ENCODE measurements at places on chromosomes 6 and 20.
A peak's percentile ranks its signal among the peaks of the same experiment; 100 is the strongest.

DNA sequence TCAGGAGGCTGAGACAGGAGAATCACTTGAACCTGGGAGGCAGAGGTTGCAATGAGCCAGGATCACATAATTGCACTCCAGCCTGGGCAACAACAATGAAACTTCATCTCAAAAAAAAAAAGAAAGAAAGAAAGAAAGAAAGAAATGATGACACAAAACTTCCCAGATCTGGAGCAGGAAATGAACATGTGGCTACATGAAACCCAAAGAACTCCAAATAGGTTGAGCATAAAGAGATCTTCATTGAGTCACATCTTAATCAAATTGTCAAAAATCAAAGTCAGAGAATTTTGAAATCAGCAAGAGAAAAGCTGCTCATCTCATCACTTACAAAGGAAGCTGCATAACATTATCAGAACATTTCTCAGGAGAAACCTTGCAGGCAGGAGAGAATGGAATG lies 247.0 kb downstream of the IBTK start:
- no peak for DNase-seq

- DNase-seq = no peak
Observed at GRCh38 chr6:169993861-169994481, 242.5 kb downstream of the ERMARD start.

DNA sequence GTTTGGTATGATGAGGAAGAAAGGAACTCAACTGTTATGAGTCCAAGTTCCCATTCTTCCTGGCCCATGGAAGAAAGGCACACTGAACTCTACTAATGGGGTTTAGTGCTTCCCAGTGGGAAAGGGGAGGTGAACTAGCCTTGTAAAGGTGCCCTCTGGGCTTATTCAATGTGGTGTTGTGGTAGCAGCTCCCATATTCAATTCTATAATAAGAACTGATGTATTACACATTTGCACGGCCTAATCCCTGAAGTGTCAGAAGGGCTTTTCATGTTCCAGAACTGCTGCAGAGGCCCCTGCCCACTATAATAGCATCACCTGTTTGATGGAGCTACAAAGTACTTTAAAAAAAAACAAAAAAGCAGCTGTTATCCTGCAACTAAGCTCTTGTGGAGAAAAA lies 17.1 kb downstream of the PRKN start:
- no peak for DNase-seq

GRCh38 chr6:106727480-106728149 lies 98.2 kb downstream of the QRSL1 start:
- no peak for DNase-seq

DNA sequence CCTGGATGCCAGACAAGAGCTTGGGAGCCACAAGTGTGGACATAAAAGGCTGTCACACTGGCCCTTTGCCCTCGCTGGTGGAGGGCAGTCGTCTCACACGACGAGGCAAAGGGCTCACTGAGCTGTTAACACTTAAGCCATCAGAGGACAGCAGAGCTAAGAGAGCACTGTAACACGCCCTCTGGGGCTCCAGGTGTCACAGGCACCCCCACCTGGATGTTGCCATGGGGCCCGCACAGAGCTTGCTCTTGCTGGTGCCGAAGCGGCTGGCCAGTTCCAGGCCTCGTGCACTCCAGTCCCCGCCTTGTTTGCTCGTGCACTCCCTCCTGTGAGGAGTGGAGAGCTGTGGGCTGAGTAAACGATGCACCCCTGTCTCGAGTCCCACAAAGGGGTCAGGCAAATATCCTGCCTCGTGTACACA lies 37.4 kb downstream of the SLC35D3 start:
- no peak for DNase-seq

GRCh38 chr6:99432877-99433276 lies 7.8 kb upstream of the PNISR start:
- DNase-seq = no peak

DNA sequence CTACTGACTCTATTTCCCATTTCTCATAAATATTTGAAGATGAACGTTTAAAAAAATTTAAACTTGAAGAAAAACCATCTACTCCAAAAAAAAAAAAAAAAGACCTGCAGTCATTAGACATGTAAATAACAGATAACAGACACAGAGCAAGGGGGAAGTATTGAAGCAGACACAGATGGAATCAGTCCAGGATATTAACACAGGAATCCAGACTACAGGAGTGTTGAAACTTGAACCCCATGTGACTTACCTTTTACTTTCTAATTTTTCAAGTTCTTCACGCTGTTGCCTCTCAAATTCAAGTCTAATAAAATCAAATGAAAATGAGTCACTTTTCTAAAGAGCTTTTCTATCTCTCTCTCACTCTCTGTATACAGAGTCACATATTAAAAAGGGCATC lies 191.8 kb downstream of the KIF16B start:
- DNase-seq = no peak

- DNase-seq = no peak
Observed at GRCh38 chr6:39102821-39103136, 12.2 kb downstream of the SAYSD1 start.

GRCh38 chr6:89433252-89434149 lies 549 bp downstream of the ANKRD6 start:
- DNase-seq = peak; percentile 26

DNA sequence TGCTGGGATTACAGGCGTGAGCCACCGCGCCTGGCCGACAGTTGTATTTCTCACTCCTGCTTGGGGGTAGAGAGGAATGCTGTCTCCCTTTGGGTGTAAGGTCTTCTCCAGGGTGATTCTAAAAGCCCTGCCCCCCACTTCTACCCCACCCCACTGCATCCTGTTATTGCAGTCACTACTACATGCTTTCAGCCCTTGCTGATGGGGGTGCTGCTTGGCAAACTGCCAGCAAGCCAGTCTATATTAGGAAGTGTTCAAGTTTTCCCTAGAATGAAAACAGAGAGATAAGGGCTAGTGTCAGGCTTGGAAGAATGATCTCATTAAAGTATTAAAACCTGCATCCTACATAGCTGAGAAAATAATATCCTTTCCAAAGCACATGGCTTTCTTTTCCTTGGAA lies 31.3 kb downstream of the TTI1 start:
- DNase-seq = no peak

DNA sequence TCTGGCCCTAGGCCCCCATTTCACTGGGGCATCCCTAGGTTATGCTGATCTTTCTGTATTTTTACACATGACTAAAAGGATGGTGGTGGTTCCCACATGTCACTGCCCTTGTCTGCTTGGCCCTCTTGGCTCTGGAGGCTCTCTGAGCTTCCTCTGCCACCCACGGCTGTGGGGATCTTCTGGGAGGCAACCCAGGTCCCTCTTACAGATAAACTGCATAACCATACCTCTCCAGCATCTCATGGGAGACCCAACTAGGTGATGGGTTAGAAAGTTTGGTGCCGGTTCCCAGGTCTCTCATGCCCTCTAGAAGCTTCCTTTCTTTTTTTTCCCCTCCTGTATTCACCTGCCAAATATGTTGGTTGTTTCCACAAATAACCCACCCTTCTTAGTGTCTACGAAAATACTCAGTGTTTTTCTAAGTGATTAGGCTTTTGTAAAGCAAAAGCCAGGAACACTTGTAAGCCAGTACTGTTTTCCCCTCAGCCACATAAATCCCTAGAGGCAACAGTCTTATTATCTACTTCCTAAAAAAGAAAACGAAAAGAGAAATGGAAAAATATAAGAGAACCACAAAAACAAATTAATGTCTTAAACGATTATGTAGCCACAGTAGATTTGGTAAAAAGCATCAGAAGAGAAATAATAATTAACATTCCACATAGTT lies 71.7 kb upstream of the SMLR1 start:
- DNase-seq = no peak

GRCh38 chr20:53647286-53647821 lies 53.7 kb upstream of the ZNF217 start:
- no peak for DNase-seq

GRCh38 chr6:99579781-99580180 lies 11.3 kb upstream of the CCNC start:
- DNase-seq = no peak

GRCh38 chr6:44650947-44651346 lies 263.4 kb downstream of the CDC5L start:
- DNase-seq = no peak

DNA sequence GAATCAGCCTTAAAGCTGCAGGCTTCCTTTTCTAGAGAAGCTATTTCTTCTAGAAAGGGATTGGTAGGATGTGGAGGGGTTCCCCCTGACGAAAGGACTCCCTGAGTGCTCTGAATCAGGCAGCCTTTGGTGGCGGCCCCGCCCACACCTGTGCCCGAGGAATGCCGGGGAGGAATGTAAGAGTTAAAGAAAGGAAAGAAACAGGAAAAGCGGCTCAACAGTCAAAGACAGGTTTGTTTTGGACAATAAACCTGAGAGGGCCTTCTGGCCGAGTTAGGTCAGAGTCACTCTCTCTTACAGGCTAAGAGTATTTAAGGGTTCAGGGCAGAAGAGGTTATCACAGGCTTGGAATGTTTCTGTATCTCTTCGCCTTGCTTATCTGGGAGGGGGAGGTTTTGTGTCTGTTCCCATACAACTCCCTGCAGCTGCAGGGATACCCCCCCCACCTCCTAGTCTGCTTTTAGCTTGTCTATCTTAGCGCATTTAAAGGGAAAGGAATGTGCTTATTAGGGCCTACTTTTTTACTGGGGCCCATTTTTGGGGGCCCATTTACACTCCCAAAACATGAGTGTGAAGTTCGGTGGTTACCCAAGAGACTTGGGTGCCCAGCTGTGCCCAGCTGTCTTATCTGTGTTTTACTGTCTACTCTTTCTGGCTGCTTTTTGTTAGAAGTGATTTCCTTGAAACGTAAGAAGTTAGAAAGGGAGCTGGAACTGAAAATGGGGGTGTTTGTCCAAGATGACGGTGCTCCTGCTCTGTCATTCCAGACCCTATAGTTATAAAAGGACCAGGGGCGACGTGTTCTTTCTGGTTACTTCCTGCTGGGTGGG lies 32.8 kb downstream of the DYNLT1 start:
- DNase-seq = no peak

Data from activated naive CD4-positive, alpha-beta T cell treated with anti-CD3 and anti-CD28 coated beads, Interleukin-2, amount 50 U/mL, for 72 hours (primary cell).